HCT116 (cell line): ENCODE measurements at places on chromosomes 7 and 10. TPM values are rescaled to one million over a fixed set of nuclear protein-coding genes. Genes with fewer than 3 reads are reported as not detected.
A peak's percentile ranks its signal among the peaks of the same experiment; 100 is the strongest.

DNA sequence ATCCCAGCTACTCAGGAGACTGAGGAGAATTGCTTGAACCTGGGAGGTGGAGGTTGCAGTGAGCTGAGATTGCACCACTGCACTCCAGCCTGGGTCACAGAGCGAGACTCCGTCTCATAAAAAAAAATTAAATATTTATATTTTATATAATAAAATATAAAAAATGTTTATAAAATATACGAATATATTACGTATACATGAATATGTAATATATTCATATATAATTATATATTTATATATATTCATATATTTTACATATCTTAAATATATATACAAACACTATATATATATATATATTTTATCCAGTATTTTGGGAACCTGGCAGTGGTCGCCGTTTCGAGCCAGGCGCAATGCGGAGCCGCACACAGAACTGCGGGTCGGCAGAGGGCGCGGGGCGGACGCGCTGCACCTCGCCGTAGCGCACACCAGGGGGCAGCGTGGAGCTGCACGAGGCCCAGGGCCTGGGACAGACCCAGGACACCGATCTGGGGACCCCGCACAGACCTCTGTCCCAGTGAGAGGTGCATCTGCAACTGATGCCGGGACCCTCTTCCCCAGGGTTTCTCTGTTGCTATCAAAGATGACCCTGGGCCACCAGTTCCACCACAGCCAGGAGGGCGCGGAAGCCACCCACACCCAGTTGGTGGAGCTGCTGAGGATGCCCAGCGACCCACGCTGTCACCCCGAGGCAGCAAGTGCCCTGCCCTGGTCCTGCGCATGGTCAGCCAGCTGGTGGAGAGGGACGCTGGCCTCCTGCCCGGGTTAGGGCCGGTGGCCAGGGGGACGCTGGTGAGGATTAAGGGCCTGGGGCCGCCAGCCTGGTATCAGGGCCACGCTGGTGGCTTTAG lies 22.7 kb downstream of the AP5Z1 start:
- peaks cover 10% of the 10 kb centered on the region; the same call in 1 of the 2 replicates for H3K4me1 ChIP-seq
- H3K27ac ChIP-seq, result no peak overlapping the region
- H3K36me3 ChIP-seq, result no peaks in the 10 kb centered on the region
- H3K4me3 ChIP-seq, result no peak overlapping the region
- peak; percentile 16 for DNase-seq
- no peaks in the 10 kb centered on the region for H3K27me3 ChIP-seq

DNA sequence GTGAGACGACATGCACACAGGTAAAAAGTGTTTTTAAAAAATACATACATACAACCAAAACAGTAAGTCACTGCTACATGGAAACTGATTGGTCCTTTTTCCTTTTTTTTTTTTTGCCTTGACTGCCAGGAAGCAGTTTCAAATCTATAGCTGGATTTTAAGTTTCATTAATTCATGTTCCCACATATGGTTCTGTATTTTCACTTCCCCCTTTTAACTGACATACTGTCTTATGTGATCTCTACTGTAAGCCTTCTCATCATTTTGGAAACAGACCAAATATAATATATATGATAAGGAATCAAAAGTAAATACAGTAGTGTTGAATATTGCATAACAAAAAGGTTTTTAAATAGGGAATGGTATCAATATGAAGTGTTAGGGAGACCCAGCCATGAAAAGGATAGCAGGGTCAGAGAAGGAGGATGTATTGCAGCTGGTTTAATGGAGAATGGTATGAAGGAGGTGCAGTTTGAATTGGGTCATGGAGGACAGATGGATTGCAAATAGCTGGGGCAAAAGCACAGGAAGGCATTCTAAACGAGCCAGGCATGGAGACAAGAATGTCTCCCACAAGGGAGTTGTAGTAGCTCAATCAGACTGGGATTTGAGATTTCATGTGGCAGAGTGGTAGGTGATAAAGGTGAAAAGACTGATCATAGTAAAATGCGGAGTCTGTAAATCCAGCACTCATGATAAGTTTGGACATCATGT lies 5.4 kb downstream of the CAV1 start:
- no peak overlapping the region; the same call in 1 of the 2 replicates for H3K27ac ChIP-seq
- peaks cover 9% of the 10 kb centered on the region; the same call in 1 of the 2 replicates for H3K36me3 ChIP-seq
- H3K4me1 ChIP-seq, result peaks cover 47% of the 10 kb centered on the region

- no peaks in the 10 kb centered on the region for H3K27me3 ChIP-seq
- H3K27ac ChIP-seq, result no peak overlapping the region
These were observed 44.6 kb upstream of the VDAC2 start for GRCh38 chr10:75165684-75166622.

- no peak overlapping the region for H3K4me3 ChIP-seq
- DNase-seq, result no peak
- no peaks in the 10 kb centered on the region for H3K36me3 ChIP-seq
These were observed 7.7 kb downstream of the DGKB start for GRCh38 chr7:14894826-14895225.

DNA sequence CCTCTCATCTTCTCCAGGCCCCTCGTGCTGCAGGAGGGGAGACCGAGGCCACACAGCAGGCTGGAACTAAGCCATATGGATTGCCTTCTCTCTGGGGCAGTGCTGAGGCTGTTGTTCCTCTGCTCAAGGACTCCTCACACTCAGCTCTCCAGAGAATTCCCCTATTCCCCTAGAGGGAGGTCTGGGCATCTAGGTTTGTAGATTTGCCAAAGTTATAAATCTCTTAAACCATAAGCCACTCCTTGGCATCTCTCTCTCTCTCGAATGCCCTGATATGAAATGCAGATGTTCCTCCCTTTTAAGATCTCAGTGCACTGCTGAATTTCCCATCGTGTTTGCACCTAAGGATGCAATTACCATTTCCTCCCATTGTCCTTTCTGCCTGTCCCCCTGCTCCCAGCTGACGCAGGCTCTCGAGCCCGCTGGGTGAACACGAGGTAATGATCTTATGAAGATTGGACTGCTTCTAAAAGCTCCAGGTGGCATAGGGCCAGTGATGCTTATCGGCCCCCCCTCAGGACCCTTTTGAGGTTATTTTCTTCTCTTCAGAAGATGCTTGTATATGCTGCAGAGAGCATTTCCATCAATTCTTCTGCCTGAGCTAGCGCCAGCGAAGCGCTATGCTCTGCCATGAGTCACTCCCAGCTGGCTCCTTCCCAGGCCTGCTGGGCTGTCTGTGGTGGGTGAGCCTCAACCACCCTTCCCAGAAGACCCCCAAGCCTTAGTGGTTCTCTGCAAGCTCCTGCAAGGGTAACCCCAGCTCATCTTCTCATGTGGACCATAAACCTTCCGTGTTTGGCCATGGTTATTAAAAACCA lies 41.6 kb upstream of the AQP1 start:
- DNase-seq, result no peak
- no peaks in the 10 kb centered on the region for H3K36me3 ChIP-seq
- no peaks in the 10 kb centered on the region for H3K27me3 ChIP-seq
- H3K4me1 ChIP-seq, result no peaks in the 10 kb centered on the region
- no peak overlapping the region for H3K4me3 ChIP-seq

DNA sequence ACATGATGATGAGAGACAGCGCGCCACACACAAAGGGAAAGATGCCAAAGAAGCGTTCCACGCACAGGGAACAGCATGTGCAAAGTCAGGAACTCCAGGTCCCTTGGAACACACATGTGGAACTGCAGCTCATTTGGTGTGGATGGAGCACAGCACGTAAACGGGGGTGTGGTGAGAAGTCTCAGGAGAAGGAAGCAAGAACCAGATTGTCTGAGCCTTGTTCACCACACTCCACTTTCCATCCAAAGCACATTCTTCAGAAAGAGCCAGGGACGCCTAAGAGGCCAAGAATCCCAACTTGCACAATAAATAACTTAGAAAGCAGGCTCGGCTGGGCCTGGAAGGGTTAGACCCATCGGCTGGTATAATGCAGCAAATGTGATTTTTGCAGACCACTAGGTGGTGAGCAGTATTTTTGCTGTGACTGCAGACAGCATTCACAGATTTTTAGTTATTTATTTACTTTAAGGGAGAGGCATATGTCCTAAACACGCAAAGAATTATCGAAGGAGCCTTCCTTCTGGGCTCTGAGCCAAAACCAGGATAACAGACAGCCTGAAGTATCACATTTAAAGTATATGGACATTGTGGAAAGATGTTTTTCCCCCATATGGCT lies 27.9 kb upstream of the ASCC1 start:
- no peaks in the 10 kb centered on the region for H3K27me3 ChIP-seq
- no peak for DNase-seq
- no peak overlapping the region for H3K27ac ChIP-seq

DNA sequence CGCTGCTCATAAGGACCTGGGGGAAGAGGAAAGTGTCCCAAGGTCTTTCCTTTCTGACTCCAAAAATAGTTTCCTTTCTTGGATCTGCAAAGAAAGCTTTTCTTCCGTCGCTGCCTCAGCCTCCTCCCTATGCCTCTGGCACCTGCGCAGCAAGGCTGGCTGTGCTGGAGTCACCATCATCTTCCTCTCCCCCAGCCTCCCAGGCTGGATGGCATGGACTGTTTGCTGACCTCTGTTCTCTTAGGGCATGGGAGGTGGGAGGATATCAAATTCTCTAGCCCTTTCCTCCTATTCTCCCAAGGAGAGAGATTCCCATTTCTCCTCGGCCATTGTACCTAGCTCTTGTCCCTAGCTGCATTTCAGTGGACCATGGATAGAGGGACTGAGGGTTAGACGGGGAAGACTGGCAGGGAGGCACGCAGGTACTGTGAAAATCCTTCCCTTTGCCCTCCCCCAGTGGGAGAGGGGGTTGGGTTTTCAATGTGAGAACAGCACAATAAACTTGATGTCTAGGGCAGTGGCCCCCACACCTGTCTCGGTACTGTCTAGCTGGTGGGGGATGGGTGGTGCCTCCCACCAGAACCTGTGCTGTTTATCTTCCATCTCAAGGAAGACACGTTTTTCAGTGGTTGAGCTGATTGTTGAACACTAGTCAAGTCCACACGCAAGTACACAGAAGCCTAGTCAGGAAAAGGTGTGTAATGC lies 2.6 kb downstream of the PPP1R35 start:
- no peak overlapping the region for H3K4me3 ChIP-seq
- no peaks in the 10 kb centered on the region for H3K27me3 ChIP-seq
- peaks cover 62% of the 10 kb centered on the region for H3K4me1 ChIP-seq
- peak overlapping the region; percentile 99 for H3K27ac ChIP-seq
- H3K36me3 ChIP-seq, result peaks cover 5% of the 10 kb centered on the region; the same call in 1 of the 2 replicates
- no peak for DNase-seq

GRCh38 chr7:13028825-13029099 lies 341.3 kb downstream of the ARL4A start:
- peaks cover 10% of the 10 kb centered on the region; the same call in 1 of the 2 replicates for H3K4me1 ChIP-seq
- no peaks in the 10 kb centered on the region for H3K36me3 ChIP-seq
- H3K27ac ChIP-seq, result no peak overlapping the region
- no peak for DNase-seq

- H3K27me3 ChIP-seq, result no peaks in the 10 kb centered on the region
- peak overlapping the region; percentile 96; the same call in 1 of the 2 replicates for H3K4me3 ChIP-seq
- H3K36me3 ChIP-seq, result no peaks in the 10 kb centered on the region
- DNase-seq, result no peak
- H3K4me1 ChIP-seq, result peaks cover 35% of the 10 kb centered on the region
- peak overlapping the region; percentile 78 for H3K27ac ChIP-seq
These were observed 38.9 kb downstream of the HK1 start for GRCh38 chr10:69317175-69317604.

GRCh38 chr10:103750836-103751235 lies 104.5 kb downstream of the SH3PXD2A start:
- peaks cover 18% of the 10 kb centered on the region for H3K4me1 ChIP-seq
- DNase-seq, result no peak
- no peak overlapping the region for H3K27ac ChIP-seq

DNA sequence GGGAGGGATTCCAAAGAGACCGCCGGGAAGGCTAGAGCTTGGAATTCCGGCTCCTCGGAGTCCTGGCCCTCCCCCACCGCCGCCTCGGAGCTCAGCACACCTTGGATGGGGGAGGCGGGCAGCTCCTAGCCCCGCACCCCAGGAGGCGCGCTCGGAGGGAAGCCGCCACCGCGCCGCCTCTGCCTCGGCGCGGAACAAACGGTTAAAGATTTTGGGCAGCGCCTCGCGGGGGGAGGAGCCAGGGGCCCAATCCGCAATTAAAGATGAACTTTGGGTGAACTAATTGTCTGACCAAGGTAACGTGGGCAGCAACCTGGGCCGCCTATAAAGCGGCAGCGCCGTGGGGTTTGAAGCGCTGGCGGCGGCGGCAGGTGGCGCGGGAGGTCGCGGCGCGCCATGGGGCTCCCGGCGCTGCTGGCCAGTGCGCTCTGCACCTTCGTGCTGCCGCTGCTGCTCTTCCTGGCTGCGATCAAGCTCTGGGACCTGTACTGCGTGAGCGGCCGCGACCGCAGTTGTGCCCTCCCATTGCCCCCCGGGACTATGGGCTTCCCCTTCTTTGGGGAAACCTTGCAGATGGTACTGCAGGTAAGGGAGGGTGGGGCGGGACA lies at the start of gene CYP26A1:
CYP26A1 (plus strand) TSS at position 355 of the 608 bp plus-strand sequence; CDS start at position 397, 42 bp downstream.
- no peaks in the 10 kb centered on the region for H3K27me3 ChIP-seq
- H3K36me3 ChIP-seq, result no peaks in the 10 kb centered on the region
- peaks cover 8% of the 10 kb centered on the region; the same call in 1 of the 2 replicates for H3K4me1 ChIP-seq
- H3K4me3 ChIP-seq, result peak within 1 kb of the TSS; percentile 60
- no peak within 1 kb of the TSS for H3K27ac ChIP-seq
- DNase-seq, result no peak

DNA sequence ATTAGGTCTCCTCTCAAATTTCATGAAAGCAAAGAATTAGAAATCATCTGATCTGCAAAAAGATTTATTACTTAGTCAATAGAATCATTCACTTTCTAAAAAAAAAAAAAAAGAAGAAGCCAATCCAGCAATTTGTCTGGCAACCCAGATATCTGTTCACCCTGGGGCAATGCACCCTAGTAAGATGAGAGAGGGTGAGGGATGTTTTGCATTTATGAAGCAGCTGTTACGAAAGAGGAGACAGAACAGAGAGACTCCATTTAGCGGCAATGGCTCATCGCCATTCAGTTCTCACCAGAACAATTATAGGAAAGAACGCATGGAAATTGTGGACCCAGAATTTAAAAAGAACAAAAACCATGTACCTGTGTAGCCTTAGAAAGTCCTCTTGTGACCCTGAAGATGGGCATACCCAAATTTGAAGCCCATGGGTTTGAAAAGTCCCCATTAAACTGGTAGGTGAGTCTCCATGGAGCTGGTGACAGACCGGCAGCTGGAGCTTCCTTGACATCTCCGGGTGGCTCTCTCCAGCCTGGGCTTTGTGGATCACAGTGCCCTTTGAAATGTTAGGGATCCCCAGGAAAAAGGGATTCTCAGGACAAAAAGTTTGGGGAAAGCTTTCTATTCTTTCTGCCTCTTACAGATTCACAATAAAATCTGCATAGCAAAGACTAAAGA lies 45.5 kb upstream of the CCDC3 start:
- H3K4me1 ChIP-seq, result no peaks in the 10 kb centered on the region
- no peak for DNase-seq

Gene EZH2
- total RNA-seq, result 55.2 TPM

Gene EVX1
- 0.25 TPM for total RNA-seq
